ENCODE measurements at places on chromosomes 12 and 14. TPM values are rescaled to one million over a fixed set of nuclear protein-coding genes. Genes with fewer than 3 reads are reported as not detected.

- no peak for DNase-seq
Measured at GRCh38 chr12:51907856-51908425, 637 bp downstream of the ACVRL1 start.

DNA sequence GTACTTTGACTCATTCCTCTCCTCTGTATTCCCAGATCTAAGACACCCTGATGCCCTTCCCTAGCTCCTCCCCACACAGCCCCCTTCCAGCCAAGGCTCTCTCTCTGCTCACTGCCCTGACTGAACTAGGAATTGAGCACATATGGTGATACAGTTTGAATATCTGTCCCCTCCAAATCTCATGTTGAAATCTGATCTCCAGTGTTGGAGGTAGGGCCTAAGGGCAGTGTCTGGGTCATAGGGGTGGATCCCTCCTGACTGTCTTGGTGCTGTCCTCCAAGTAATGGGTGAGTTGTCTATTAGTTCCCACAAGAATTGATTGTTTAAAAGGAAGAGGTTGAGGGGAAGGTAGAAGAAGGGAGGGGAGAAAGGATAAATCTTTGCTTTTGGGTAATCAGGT lies 17.4 kb downstream of the CMKLR1 start:
- no peak for DNase-seq

DNA sequence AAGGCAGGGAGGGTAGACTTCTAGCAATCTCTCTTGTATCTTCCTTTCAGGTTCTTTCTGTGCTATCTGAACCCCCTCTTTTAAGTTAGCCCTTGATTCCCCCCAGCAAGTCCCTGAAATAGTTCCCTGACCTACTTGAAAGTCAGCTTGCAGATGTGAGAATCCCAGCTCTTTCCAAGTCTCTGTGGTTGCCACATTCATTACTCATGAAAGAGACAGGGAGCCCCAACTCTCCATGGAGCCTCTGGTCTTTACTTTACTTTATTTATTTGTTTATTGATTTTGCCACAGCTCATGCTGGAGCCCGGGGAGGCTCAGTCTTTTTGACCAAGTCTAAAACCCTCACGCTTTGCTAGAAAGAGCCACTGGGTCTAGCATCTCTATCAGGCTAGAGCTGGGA lies 193.6 kb upstream of the FAR2 start:
- DNase-seq, result no peak

DNA sequence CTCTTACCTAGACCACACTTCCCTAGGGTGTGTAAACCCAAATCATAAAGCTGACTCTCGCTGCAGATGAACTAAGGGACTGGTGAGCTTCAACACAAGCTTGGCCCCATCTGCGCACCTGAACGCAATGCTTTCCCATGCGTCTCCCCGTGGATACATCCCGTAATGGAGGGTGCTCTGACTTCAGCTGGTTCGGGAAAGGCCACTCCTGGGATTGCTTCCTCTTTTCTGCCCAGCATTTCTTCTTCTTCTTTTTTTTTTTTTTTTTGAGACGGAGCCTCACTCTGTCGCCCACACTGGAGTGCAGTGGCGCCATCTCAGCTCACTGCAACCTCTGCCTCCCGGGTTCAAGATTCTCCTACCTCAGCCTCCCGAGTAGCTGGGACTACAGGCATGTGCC lies 27.7 kb upstream of the ETFBKMT start:
- DNase-seq, result no peak

- DNase-seq, result no peak
Measured at GRCh38 chr14:89468566-89468965, 51.5 kb upstream of the FOXN3 start.

- DNase-seq, result no peak
Measured at GRCh38 chr14:90506748-90507147, 109.9 kb downstream of the CALM1 start.

DNA sequence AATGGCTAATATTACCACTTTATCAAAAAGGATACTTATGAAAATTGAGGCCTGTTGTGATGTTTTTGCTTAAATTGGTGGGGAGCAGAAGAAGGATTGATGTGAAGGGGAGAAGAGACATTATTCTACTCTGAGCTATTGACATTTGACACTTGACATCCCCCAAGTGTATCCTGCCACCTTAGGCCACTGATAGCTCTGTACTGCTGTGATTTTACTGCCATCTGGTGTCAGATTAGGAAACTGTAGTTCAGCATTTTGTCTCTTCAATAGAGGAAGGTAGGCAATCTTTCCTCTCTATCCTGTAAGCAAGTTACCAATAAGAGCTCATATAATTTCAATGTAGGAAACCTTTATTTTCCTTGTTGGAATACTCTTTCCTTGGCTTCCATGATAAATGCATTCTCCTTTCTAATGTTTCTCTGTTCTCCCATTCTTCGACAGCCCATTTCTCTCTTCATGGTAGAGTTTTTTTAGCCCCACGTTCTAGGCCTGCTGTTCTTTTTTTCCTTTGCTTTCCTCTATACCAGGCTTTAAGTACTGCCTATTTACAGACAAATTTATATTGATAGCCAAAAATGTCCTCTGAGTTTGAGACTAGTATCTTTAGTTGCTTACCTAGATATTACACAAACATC lies 46.3 kb downstream of the PPHLN1 start:
- peak; percentile 40 for DNase-seq

- peak; percentile 10 for DNase-seq
Measured at GRCh38 chr14:66087231-66087630, 398.9 kb upstream of the CCDC196 start.

- no peak for DNase-seq
Measured at GRCh38 chr12:120614848-120615247, 25.6 kb upstream of the CABP1 start.

DNA sequence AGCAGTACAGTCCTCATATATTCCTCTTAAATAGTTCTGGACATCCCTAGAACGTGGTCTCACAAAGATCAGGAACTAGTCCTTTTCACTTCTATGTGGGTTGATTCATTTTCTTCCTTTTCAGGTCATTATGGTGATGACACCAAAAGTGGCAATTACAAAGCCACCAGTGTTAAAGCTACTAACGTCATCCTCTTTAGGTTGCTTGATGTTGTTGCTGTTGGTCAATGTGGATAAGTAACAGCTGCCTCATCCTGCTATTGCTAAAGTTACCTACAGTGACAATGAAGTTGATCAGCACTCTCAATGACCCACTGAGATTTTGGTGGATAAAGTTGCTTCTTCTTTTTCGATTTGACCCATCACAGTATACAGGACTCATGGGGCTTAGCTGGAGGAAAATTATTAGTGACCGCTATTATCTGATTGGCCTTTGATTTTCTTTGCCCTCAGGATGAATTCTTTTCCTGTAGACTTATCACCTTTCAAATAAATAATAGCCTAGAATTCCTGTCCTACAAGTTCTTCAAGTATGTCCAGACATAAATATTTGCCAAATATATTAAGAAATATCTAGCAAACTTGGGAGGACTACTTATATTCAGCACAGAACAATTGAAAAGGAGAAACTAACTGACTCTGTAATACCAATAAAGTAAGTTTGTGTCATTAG lies 54.0 kb upstream of the ATP2B1 start:
- no peak for DNase-seq

GRCh38 chr12:92378682-92379479 lies 233.2 kb upstream of the BTG1 start:
- DNase-seq, result no peak

- no peak for DNase-seq
Measured at GRCh38 chr12:47754126-47754525, 4.6 kb downstream of the RAPGEF3 start.

DNA sequence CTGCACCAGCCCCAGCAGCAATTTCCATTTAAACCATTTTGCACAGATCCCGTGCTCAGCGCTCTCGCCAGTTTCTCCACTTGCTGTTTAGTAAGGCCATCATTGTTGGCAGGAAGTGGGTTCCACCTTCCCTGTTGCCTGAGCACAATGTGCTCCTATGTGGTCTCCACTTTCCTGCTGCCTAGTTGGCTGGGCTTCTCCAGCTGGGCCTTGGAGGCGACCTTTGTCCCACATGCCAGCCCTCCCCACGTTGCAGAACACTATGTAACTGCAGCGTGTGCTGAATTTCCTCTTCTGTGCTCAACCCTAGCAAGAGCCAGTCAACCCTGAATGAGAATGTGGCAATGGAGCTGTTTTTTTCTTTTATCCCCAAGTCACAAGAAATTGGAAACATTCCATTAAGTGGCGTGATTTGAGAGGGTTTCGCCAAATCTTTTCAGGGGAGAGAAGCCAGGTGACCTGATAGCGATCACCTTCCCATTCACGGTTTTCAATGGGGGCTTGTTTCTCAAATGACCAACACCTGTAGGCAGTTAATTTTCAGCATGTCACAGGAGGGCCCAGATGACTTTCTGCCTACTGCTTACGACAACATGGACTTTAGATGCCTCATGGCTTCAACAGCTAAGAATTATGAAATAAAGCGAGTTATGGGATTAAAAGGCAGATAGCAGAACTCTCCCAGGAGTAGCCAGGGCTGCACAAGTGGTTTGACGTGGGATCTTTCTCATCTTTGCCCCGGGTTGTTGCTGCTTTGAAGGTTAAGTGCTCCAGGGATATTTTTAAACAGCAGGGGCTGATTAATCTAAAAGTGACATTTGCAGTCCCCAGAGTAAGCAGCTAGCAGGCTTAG lies at the start of gene ACACB:
Gene ACACB, plus strand, starts transcription at position 830 of the 853 bp plus-strand sequence. CDS start 22,819 bp downstream, outside the sequence.
- DNase-seq, result no peak

- DNase-seq, result no peak
Measured at GRCh38 chr12:5317556-5317955, 114.4 kb upstream of the NTF3 start.

DNA sequence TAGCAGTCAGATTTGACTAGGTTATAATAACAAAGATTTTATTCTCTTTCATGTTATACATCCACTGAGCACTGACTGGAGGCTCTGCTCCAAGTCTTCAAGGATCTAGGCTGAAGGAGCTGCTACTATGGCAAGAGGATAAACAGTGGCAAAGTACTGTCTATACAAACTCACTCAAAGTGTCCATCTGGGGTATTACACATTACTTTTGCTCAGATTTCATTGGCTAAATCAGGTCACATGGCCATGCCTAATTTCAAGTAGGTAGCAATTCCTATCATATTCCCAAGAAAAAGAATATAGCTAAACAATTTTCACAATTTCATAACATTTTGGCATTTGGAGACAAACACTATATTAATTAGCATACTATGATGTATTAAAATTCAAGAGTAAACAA lies 40.9 kb downstream of the CDK17 start:
- no peak for DNase-seq

DNA sequence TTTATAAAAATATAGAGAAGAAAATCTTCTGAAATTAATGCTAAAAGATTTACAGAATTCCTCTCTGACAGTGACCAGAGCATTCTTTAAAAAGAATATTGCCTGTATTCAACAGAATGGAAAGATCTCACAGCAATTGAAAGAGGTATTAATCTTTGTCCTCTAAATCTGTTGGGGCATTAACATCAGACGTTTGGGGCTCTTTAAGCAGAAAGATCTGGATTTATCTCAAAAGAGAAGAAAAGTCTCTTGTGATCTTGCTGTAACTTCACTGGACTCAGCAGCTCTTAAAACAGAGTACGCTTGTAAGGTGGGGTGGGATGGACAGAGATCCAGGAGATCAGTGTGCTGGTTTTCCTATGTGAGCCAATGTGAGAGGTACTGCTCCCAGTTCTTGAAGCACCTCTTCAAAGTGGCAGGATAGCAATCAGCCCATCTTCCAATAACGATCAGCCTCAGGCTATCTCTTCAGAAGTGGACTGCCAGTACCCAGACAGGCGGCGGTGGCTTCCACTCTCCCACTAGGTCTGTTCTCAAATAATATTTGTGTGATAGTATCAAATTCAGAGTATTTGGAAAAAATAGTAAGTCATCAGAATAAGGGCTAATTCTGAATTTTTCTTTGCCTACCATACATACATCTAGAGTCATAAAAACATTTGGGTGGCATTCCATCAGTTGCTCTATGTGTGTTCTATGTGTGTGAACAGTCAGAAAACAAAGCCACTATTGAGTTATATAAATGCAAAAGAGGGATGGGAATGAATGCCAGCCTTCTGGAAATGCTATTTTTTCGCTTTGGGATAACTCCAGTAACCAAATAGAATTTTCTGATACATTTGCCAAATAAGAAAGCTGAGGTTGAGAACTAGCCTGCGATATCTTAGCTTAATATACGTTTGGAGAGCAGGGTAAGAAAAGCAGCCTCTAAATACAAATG lies 237.4 kb upstream of the RGS6 start:
- DNase-seq, result no peak

DNA sequence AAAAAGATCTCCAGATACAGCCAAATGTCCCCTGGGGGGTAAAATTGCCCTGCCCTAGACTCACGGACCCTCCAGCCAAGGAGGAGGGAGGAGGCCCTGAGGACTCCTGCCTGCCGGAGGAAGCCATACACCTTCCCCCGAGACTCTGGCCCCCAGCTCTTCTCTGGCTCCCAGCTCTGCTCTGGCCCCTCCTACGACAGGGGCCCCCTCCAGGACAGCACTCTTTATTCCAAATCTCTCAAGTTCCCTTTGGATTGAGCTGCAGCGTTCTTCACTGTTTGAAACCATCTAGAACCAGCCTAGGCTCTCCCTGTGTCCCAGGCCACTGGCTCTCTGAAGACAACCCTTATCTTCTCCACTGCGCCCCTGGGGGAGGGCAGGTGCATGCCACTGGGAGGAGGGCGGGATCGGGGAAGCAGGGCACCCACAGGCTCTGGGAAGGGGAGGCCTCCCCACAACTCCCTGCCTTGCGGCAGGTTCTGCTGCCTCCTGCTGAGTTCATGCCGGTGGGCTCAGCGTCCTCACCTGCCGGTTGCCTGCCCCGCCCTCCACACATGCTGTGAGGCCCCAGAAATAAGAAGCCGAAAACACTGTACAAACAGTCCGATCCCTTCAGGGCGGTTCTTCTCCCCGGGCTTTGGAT lies 112.7 kb downstream of the DICER1 start:
- no peak for DNase-seq

DNA sequence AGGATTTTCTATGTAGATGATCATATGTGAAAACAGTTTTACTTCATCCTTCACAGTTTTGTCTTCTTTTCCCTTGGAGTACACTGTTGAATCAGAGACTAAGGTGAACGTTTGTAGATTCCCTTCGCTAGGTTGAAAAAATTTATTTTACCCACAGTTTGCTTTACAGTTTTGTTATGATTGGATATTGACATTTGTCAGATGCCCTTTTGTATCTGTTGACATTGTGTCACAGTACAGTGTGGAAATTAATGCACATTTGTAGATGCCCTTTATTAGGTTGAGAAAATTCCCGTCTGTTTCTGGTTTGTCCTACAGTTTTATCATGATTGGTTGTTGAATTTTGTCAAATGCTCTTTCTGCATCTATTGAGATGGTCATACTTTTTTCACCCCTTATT lies 13.3 kb downstream of the G2E3 start:
- no peak for DNase-seq

DNA sequence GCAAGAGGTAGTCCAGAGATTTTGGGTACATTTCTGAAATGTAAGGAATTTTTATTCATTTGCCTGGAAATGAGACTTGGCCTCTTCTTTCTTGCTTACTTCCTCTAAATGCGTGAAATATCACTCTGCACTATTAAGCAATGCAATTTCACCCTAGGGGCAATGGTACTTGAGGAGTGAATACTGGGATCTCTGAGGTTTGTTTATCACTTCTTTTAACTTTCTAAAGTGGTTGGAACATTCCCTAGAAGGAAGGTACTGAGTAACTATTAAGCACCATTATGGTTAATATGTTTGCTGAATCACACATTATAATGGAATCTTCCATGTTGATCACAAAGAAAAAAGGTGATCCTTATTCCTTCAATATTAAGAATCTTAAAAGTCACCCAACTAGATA lies 120.9 kb upstream of the CAND1 start:
- DNase-seq, result no peak

- no peak for DNase-seq
Measured at GRCh38 chr12:26086936-26087335, 37.9 kb downstream of the BHLHE41 start.

Gene OR4E2
- total RNA-seq, result not detected

Gene PLCZ1
- not detected for total RNA-seq

Gene AKAP5
- total RNA-seq, result 7.3 TPM

Gene ASIC1
- total RNA-seq, result 0.50 TPM

Gene AHNAK2
- 4.3 TPM for total RNA-seq

Gene CEBPE
- not detected for total RNA-seq
